ENCODE measurements at places on chromosomes 5 and 9.

DNA sequence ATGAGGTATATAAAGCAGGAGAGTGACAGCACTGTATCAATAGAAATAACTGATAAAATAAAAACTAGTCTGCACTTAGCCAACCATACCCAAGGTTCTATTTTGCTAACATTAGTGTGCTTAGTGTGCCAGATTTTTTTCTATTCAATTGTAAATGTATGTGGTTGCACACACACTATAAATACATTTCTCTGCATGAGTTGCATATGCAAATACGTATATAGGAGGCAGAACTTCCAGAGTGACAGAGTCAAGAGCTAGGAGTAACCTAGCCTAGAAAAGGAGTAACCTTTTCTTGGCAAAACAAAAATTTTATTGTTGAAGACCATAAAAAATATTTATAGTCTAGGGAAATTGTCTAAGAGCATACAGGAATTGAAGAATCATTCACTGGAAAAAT, 461.6 kb downstream of the GABRG2 start:
- DNase-seq: no peak

DNA sequence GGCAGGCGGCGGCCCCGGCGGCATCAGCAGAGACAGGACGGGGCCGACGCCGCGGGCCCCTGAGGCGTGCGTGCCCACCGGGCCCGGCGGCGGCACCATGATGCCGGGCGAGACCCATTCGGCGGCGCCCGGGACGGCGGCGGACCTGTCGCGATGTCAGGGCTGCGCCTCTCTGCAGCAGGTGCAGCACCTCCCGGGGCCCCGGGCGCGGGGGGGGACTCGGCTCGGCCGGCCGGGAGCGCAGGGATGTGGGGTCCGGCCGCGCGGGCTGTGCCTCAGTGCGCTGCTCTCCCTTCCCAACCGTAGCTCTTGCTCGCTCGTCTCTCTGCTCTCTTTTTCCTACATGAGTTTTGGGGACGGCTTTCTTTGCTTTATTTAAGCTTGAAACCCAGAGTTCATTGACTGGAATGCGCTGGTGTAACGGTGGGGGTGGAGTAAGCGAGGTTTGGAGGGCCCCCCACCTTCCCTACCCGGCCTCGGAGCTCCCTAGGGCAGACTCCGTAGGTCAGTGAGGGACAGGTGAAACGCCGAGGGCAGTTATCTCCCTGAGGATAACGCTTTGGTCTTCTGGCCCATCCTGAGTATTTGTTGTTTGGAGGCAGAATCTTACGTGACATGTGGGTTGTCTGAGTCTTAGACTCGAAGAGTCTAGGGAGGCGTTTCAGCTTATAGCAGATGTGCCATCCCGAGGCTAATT, 490 bp downstream of the ICE1 start:
- DNase-seq: no peak

DNA sequence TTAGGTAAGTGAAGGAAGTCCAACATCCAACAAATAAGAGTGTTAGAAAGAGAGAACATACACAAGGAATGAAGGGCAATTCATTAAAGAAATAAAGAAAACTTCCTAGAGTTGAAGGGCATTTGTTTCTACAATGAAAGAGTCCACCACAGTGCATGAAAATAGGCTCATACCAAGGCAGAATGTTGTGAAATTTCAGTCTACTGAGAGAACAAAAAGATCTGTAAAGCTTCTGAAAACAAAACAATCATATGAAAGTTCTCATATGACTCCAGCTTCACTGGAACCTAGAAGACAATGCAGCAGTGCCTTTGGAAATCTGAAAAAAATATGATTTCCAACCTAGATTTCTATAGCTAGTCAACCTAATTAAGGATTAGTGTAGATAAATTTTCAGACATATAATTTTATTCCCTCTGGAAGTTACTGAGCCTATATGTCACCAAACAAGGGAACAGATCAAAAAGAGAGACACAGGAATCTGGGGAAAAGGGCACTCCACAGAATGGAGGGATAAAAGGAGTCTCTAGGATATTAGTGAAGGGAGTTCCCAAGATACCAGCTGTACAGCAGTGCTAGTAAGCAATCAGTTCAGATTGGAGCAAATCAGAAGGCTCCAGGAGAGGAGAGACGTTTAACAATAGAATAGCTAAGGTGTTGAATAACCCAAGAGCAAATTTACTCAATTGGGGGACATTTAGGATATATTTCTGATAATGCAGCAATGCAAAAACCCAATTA, 5.8 kb downstream of the C5orf58 start:
- no peak for DNase-seq

- DNase-seq: no peak
Observed at GRCh38 chr9:69580582-69581214, 91.5 kb downstream of the APBA1 start.

DNA sequence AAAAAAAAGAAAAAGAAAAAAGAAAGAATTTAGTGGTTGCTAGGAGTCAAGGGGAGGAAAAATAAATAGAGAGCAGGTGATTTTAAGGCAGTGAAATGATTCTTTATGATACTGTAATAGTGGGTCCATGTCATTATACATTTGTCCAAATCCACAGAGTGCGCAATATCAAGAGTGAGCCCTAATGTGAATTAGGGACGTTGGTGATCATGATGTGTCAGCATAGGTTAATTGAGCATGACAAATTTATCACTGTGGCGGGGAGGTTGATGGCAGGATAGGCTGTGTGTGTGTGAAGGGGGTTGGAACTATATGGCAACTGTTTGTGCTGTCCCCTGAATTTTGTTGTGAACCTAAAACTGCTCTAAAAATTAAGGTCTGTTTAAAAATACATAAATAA, 357.8 kb downstream of the ICE1 start:
- DNase-seq: no peak

- no peak for DNase-seq
Observed at GRCh38 chr9:100307080-100307479, 45.7 kb downstream of the TEX10 start.

DNA sequence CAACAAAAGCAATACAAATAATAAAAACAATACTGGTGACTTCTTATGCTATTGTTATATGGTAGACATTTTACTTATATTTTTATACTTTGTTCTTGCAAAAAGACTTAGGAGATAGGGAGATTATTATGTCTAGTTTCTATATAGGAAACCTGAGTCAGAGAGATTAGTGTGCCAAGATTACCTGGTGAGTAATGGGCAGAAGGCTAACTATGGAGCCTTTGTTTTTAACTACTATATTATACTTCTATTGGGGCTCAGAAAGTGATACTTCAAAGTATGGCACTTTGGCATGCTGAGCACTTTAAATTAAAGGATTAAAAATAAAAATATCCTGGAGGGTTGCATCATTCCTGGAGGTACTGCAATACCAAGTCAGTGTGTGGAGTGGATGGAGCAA, 117.5 kb upstream of the CLINT1 start:
- DNase-seq: no peak

GRCh38 chr9:92098638-92099037, 16.6 kb downstream of the SPTLC1 start:
- no peak for DNase-seq

- DNase-seq: no peak
Observed at GRCh38 chr9:34332076-34332964, 3.0 kb downstream of the NUDT2 start.

DNA sequence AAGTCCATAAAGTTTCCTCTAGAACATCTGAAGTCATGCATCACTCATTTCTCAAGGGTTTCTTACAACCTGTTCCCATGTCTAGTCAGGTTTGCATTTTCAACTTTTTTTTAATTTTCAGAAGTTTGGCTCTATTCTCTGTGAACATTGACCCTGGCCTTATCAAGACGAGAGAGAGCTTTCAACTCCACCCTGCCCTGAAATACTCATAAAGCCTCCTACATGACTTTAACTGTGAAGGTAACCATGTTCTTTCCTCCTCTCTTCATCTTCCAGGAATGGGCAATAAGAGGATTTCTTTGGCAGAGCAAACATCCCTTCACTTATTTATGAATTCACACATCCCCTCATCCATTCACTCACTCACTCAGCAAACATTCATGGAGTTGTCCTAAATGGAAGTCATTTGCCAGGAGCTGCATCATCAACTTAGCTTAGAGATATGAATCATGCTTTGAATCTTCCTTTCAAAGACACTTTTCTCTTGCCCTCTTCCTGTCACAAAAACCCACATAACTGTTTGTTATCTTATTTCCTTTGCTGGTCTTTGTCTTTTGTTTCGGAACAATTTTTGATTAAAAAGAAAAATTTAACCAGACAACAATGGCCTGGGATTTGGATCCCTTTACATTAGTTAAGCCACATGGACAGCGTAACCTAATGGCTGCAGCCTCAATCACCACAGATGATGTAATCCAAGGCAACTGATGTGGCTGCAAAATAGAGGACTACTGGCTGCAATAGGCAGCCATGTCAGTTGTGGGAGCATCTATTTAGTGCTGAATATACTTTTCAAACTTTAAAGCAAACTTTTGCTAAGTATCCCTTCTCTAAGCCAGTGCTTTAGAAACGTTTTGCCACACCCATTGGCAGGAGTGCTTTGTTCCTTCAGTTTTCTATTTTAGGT, 43.0 kb upstream of the GNAQ start:
- no peak for DNase-seq

DNA sequence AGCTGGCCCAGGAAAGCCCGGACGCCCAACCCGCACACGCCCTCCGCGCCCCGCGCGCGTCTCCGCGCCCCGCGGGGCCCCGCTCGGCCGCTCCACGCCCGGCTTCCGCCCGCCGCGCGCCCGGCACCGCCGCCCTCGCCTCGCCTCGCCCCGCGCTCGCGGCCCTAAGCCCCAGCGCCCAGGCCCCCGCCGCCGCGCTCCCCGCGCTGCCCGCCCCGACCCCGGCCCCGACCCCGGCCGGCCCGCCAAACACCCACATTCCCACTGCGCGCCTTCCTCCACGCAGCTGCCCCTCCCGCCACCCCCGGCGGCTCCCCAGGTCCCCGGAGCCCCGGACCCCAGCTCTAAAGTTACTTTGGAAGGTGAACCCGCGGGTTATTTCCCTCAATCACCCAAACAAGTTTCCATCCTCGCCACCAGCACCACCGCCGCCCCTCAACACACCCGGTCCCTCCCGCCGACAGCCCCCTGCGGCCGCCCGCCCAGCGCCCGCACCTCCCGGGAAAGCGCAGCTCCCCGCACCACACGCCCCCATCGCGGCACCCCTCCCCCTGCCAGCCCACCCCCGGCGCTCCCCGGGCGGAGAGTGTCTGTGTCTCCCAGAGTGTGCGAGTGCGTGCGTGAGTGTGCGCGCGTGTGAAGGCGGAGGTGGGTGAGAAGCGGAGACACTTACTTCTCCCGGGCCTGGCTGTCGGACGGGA, 439 bp downstream of the SSBP2 start:
- DNase-seq: no peak

- no peak for DNase-seq
Observed at GRCh38 chr5:119174578-119175163, 103.8 kb downstream of the DMXL1 start.

DNA sequence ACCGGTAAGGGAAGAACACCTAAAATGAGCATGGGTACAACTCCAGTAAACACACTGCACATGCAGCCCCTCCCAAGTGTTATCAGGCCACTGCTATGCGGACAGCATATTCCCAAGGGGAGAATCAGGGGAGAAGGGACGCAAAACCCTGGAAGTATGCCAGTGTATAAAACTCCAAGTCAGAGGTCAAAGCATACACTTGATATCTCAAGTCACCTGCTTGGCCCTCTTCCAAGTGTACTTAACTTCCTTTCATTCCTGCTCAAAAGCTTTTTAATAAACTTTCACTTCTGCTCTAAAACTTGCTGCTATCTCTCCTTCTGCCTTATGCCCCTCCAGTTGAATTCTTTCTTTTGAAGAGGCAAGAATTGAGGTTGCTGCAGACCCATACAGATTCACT, 408.1 kb downstream of the HTR1A start:
- no peak for DNase-seq

DNA sequence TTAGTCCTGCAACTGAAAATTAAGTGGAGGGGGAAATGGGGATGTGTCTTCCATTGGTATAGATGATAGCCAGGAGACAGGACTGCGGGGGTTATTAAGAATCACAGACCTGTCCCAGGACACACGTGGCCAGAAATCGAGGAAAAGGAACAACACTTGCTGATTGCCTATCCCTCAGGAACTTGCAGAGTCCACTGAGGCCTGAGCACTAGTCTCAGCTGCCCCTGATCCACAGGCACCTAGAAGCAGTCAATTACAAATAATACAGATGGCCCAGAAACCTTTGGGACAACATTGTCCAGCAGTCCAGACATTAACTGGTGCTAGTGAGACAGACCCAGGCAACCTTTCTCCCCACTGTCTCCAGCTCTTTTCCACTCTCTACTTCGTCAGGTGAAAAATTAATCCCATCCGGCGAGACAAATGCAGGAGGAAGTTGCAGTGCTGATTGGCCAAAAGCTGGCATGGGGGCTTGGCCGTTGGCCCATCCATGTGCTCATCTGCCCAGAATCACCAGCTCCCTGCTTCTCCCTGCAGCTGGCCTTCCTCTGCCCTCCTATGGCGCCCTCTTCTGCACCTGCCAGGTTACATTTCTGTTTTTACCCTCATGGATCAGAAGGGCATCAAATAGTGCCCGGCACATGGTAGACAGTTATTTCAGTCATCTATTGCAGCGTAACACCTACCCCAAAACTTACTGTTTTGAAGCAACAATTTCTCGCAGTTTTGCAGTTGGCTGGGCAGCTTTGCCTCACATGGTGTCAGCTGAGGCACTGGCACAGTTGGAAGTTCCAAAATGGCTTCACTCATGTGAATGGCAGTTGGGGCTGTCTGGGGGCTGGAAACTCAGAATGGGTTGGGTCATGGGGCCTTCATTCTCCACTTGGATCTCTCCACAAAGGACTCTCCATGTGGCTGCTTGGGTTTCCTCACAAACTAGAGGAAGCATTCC, 3.6 kb upstream of the B4GALT1 start:
- peak; percentile 65 for DNase-seq

- DNase-seq: no peak
Observed at GRCh38 chr5:42360616-42361314, 62.5 kb upstream of the GHR start.

DNA sequence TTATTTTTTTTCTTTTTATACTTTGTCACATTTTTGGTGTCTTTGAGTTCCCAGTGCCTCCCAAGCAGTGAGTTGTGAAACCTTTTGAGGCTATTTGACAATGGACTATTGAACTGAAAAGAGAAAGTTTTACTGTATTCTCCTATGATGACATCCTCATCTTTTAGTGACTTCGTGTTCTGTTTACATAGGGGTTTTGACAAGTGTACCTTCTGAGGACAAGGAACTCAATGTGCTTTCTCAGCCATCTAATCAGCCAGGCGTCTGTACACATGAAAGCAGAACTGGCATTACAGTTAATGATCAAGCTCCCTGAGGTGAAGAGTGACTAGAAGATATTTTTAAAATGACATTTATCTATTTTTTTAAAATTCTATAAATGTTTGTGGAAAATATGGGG, 175.5 kb downstream of the ANXA1 start:
- DNase-seq: no peak

GRCh38 chr9:131673531-131673930, 66.3 kb downstream of the RAPGEF1 start:
- DNase-seq: no peak

DNA sequence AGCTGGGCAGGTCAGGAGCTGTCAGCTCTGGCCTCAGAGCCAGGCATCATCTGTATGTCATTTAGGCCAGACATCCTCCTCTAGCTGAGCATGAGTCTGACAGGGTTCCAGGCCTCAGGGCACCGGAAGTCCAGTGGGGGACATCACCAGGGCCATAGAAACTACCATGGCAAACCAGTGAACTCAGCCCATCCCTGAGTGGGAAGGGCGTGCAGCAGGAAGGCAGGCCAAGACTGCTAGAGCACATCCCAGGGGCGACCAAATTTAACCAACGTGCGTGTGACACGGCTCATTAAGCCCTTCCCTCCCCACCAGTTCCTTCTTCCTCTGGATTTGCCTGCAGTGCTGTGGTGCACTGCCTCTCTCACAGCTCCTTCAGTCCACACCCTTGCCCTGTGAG, 75.9 kb downstream of the COL27A1 start:
- no peak for DNase-seq

GRCh38 chr9:137313956-137314560, 12.0 kb upstream of the NRARP start:
- DNase-seq: peak; percentile 21
